ENCODE measurements at places on chromosomes 12 and 14.

DNA sequence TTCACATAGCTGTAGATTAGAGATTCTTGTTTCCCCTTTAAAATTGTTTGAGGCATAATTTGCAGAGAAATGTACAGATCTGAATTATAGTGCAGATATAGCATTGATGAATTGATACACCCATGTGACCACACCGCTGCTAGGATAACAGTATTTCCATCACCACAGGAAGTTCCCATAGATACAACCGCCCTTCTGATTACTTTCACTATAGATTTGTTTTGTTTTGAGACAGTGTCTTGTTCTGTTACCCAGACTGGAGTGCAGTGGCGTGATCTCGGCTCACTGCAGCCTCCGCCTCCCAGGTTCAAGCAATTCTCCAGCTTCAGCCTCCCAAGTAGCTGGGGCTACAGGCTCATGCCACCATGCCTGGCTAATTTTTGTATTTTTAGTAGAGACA is 8.8 kb upstream of the ASPG start:
- no peak for DNase-seq

- no peak for DNase-seq
These were observed 156.5 kb downstream of the EPS8 start for GRCh38 chr12:15632708-15633107.

DNA sequence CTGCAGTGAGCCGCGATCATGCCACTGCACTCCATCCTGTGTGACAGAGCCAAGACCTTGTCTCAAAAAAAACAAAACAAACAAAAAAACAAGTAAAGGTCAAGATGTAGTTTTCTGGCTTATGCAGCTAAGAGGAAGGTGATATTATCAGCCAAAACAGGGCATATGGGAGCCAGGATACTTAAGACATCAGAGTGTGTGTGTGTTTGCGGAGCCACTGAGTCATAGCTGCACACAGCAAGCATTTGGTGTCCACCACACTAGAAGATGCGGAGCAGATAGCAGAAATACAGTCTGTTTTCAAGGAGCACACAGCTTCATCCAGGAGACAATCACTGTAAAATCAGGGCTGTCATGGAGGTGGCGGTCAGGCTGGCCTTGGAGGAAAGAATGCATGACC is 72.6 kb upstream of the REP15 start:
- no peak for DNase-seq

DNA sequence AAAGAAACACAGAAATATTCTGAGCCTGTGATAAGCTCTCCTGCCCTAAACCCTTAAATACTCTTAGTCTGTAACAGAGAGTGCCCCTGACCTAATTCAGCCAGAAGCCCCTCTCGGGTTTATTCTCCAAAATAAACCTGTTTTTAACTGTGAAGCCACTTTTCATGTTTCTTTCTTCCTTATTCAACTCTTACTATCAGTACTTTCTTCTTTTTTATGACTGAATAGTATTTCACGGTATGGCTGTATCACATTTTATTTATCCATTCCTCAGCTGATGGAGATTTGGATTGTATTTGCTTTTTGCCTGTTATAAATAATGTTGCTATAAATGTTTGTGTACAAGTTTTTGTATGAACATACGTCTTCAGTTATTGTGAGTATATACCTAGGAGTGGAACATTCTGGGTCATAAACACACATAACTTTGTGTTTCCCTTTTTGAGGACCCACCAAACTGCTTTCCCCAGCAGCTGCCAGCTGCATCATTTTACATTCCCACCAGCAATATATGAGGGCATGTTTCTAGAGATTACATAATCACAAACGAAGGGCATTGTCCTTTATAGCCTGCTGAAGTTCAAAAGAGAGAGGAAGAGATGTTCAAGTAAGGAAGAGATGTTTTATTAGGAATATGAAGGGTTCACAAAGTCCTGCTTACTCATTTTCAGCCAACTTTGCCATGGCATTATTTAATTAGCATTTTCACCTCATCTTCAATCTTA is 199.4 kb upstream of the NUDT4 start:
- DNase-seq: no peak

DNA sequence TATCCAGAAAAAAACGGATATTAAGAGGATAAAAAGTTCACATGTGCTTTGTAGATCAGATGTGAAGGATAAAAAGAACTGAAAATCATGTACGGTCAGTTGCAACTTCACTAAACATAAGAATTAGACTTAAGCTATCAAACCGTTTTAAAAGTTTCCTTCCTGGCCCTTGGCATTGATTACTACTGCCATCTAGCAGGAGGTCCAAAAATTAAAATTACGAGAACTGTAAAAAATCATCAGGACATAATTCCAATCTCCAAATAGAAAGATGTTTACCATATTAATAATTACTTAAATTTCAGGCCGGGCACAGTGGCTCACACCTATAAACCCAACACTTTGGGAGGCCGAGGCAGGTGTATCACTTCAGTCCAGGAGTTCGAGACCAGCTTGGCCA is 7.9 kb downstream of the WDR89 start:
- no peak for DNase-seq

GRCh38 chr14:100104523-100105300 is 39.5 kb downstream of the EVL start:
- DNase-seq: no peak

GRCh38 chr12:112330706-112331105 is 51.5 kb downstream of the HECTD4 start:
- DNase-seq: no peak

- DNase-seq: no peak
These were observed 56.7 kb downstream of the LRRIQ1 start for GRCh38 chr12:85092814-85093370.

GRCh38 chr12:83932011-83932410 is 980.6 kb downstream of the SLC6A15 start:
- no peak for DNase-seq

DNA sequence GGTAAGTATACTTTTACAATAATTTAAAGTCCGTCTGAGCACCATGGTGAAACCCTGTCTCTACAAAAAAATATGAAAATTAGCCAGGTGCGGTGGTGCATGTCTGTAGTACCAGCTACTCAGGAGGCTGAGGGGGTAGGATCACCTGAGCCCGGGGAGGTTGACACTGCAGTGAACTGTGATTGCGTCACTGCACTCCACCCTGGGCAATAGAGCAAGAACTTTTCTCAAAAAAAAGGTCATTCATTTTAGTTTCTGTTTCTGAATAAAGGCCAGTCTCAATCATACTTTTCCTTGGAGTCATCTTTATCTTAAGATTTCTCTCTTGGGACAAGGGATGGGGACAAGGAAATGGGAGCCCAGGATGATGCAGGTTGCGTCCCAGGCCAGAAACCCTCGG is 12.9 kb downstream of the ANKRD13A start:
- no peak for DNase-seq

GRCh38 chr12:26338586-26339572 is 143.5 kb downstream of the SSPN start:
- DNase-seq: no peak

DNA sequence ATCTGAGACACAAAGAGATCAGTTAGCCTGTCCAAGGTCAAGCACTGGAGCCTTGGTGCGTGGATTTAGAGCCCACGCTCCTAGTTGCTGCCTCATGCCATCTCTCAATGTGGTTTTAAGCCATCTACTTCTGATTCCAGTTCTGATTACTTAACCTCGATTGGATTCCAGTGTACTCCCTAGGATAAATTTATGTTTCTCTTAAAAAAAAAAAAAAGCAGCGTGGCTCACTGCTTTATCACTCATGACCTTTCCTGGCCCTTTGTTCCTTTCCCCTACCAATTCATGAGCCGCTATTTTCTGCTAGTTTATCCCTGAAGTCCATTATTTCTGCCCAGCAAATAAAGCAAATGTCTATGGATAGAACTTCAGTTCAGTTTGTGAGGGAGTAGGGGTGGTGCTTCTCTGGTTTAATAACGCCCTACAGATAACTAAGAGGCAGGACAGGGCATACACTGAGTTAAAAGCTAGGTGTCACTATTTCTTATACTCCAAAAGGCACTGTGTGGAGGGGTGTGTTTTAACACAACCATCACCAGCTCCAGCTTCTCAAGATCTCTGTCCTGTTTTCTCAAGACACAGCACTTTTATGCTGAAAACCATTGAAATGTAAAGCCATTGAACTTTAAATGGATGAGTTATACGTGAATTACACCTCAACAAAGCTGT is 9.8 kb upstream of the PARP11 start:
- DNase-seq: no peak

DNA sequence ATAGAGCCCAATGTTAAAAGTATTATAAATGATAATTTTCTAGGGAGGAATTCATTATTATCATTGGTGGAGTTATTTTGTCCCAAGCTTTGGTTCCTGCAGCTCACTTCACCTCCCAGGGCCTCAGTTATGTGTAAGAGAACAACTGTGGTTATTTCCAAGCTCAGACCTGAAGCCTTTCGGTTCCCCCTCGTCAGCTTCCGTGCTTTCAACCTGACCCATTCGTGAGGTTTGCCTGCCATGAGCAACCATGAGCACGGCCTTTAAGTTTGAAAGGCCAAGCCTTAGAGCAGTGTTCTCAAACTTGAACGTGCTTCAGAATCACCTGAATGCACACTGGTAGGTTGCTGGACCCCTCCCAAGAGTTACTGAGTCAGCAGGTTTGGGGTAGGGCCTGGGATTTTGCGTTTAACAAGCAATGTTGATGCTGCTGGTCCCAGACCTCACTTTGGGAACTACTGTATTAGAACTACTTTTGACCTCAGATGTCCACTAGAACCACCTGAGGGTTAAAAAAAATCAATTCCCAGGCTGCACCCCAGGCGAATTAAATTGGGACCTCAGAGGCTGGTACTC is 133.0 kb upstream of the PRMT8 start:
- no peak for DNase-seq

GRCh38 chr12:123894823-123895345 is 77.7 kb downstream of the CCDC92 start:
- no peak for DNase-seq

DNA sequence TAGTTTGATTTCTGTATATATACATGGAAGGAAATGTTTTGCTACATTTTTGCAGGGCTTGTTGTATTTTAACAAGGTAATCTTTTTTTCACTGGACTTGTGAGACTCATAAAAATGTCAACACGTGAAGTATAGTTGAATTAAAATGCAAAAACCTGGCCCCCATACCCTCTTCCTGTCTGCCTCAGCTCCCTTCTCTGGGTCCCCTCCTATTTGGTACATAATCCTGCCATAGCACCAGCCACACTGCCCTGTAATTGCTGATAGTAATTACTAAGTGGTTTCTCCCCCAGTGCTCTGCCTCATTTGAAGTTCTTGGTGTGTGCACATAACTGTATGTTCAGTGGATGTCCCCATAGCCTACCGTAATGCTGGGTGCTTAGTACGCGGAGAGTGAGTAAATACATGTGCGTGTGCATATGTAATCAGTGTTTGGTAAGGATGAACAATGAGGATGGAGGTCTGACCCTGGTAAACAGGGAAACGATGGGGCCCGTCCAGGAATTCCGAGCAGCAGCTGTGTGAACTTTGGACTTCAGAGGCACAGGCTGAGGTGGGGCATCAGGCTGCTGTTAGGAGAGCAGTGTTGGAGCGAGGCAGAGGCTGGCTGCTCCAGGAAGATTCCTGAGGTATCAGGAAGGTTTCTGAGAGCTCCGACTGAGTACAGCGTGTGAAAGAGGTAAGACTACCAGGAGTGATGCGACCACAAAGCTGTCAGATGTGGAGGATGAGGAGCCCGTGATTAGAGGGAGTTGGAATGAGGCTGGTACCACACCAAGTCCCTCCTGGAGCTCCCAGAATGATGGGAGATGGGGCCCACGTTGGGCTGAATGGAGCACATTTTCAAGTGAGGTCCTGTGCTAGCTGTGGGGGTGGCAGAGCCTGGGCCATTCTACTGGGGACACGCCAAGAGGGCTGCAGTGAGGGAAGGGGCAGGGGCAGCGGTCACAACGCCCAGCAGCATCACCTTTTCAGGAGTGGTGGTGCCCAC is 106.8 kb downstream of the PELI2 start:
- peak; percentile 42 for DNase-seq

GRCh38 chr12:112809684-112810083 is 18.1 kb downstream of the RPH3A start:
- no peak for DNase-seq

- DNase-seq: no peak
These were observed 5.4 kb upstream of the RIC8B start for GRCh38 chr12:106769078-106769477.

DNA sequence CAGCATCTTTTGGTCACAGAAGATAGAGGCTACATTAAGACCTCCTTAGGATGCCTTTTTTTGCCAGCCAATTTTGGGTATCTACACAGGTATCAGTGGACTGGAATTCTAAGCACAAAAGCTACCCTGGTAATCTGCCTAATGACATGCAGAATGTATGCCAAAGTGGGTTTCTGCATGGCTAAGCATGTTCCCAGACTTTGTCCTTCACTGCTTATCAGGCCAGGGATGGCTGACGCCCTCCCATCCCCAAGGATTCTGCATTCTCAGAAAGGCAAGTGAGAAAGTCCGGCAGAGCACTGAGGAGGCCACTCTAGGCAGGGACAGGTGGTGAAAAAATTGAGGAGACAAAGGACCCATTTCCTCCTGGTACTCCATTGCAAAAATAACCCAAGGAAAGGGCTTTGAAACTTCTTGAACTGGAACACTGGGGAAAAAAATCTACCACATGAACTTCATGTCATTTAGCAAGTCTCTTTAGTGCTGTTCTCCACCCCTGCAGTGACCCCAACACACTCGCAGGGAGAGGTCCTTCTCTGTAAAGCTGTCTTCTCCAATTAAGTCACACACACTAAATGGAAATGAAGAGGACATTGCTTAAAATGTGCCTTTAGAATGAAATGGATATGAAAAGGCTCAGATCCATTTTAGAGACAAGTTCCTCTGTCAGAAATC is 91.7 kb upstream of the MAX start:
- DNase-seq: no peak

DNA sequence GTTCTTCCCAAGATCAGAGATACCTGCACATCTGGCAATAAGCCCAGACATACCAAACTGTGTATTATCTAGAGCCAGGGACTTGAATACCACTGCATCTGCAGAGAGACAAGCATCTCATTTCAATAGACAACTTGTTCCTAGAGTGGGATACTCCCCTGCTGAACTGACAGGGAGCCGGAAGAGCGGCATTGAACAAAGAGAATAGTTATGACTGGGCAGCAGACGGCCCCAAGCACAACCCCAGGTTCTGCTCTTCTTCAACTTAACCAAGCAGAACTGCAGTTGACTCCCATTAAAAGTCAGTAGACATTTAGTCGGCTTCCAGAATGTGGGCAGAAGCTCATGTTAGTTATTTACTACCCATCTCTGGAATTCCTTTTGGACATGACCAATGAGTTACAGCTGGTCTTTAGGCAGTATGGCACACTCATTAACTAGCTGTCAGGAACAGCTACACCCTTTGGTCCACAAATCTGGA is 112.9 kb downstream of the HMGA2 start:
- DNase-seq: no peak

DNA sequence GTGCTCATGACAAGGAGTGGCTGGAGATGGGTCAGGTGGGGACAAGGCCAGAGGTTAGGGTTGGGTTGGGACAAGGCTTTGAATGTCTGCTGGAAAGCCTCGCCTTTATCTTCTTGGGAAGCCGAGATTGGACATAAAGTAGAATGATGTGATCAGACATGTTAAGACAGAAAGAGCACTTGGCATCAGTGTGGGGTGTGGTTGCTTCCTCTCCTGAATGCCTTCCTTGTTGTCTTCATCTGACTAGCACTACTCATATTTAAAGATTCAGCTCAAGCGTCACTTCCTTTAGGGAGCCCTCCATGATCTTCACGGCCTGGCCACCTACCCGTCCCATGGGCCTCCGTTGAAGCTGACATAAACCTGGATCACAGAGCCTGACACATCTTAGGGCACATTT is 14.8 kb upstream of the C12orf75 start:
- DNase-seq: no peak

All from SHP77 treated with DMSO at 0.1 percent for 48 hours (cell line).